Hematopoietic multipotent progenitor cell treated with erythropoietin and hydrocortisone succinate and interleukin-3 and kit ligand, for 17 days (in vitro differentiated cells): ENCODE measurements at places on chromosomes 6 and 20.

- no peak for DNase-seq
Measured at GRCh38 chr6:33190504-33191107, 1.7 kb downstream of the COL11A2 start.

- DNase-seq = no peak
Measured at GRCh38 chr6:147065786-147066185, 138.4 kb upstream of the STXBP5 start.

GRCh38 chr20:44728801-44729443 is 13.8 kb downstream of the CCN5 start:
- DNase-seq = no peak

DNA sequence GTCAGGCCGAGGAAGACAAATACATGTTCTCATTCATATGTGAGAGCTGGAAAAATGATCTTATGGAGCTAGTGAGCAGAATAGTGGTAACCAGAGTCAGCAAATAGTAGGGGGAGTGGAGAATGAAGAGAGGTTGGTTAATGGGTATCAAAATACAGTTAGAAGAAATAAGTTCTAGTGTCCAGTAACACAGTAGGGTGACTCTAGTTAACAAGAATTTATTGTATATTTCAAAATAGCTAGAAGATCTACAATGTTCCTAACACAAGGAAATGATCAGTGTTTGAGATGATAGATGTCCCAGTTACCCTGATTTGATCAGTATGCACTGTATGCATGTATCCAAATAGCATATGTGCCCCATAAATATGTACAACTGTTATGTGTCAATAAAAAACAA is 128.4 kb downstream of the BCKDHB start:
- DNase-seq = no peak

DNA sequence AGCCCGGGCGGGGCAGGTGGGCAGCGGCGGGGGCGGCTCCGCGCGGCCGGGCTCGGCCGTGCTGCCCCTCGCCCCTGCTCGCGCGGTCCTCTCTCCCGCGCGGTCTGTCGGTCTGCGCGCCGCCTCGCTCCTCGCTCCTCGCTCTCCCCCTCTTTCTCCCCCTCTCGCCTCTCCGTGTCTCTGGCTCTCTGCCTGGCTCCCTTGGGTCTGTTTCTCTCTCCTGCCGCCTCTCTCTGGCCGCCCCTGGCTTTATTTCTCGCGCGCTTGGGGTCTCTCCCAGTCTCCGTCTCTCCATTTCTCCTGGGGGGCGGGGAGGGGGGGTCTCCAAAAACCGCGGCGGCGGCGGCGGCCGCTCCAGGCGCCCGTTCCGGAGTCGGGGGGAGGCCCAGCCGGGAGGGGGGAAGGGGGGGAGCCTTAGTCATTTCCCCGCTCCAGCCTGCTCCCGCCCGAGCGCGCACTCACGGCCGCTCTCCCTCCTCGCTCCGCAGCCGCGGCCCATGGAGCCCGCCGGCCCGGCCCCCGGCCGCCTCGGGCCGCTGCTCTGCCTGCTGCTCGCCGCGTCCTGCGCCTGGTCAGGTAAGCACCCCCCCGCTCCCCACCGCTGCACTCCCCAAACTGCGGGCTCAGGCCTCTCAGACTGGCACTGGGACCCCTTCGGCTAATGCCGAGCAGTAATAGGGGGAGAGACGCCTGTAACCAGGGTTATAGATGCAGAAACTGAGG is at the start of gene SIRPA:
SIRPA (plus strand) TSS at position 457 of the 723 bp plus-strand sequence; CDS start at position 498, 41 bp downstream.
- no peak for DNase-seq

GRCh38 chr20:46774943-46775560 is 65.6 kb downstream of the SLC2A10 start:
- DNase-seq = no peak

- no peak for DNase-seq
Measured at GRCh38 chr6:64415926-64416325, 780.3 kb downstream of the PHF3 start.

DNA sequence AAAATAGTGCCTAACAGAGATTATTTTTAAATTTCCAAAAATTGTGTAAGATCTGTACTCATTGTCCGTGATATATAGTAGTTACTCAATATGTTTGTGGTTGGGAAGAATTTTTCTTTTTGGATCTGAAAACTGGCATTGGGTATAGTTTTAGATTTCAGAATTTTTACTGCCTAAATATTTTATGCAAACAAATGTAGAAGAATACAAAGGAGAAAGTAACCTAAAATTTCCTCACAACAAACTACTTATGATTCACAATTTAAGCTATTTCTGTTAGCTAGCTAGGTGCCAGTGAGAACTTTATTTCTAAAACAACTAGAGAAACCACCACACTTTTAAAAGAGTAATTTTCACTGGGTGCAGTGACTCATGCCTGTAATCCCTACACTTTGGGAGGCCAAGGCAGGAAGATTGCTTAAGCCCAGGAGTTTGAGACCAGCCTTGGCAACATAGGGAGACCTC is 38.8 kb downstream of the SESN1 start:
- DNase-seq = no peak

- no peak for DNase-seq
Measured at GRCh38 chr6:45738057-45738455, 277.6 kb downstream of the CLIC5 start.

GRCh38 chr6:152356662-152357061 is 280.5 kb downstream of the SYNE1 start:
- DNase-seq = no peak

GRCh38 chr6:81890846-81891245 is 138.4 kb upstream of the TENT5A start:
- DNase-seq = no peak

DNA sequence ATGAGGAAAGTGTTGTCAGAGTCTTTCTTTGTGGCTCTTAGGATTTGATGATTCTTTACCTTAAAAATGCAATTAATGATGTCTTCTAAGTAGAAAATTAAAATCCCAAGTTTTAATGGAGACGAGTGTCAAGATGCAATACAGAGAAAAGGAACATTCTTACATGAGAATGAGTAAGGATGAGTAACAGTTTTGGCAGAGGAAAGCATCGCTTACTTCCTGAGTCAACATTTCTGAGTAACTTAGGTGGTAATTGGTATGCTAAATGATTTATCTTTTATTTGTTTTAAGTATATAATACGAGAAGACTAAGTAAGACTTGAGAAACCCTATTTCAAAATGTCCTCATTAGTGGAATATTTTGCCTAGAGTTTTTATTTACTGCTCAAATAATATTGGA is 101.3 kb downstream of the RTN4IP1 start:
- DNase-seq = no peak

DNA sequence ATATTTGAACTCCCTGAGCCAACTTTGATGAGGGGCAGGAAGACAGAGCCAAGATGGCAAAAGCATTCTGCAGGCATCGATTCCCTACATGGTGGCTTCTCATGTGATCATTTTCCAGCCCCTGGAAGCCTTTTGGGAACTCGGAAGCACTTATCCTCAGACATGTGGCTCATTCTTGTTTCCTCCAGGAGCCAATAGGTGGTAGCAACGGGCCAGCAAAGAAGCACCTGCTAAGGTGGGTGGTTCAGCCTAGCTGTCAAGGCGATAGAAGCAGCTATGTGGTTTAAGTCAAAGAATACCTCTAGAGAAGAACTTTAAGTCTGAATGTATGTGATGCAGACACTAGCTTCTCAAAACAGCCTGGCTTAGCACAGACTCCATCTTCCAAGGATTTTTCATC is 64.9 kb upstream of the PAX1 start:
- DNase-seq = no peak

DNA sequence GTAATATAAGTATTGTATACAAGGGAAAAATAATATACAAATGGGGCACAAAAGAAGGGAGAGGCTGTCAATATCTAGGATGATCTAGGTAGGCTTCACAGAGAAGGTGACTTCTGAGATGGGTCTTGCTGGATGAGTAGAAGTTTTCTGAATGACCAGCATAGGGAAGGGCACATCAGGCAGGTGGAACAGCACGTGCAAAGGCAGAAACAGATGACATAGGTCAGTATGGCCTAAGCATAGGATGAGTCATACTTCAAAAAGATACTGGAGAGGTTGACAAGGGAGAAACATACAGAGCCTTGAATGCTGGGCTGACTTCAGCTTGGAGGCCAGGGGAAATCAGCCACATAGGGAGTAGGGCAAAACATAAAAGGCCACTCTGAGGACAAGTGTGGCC is 31.9 kb upstream of the SIRPA start:
- no peak for DNase-seq

- peak; percentile 15 for DNase-seq
Measured at GRCh38 chr6:6008648-6009421, 2.1 kb upstream of the NRN1 start.

DNA sequence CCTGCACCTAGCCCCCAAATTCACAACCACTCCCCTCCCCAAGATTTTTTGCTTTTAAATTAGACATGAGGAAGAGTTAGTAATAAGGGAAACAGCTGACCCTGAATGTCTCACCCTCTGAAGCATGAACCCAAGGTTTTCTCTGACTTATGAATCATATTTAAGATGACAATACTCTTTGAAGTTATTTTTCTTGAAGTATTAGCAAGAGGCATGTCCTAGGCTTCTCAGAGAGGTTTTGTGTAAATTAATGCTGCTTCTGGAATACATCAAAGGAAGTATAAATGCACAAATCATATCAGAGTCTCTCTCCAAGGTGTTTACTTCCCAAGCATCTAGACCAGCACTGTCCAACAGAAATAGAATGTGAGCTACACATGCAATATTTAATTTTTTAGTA is 408.1 kb upstream of the MARCKS start:
- no peak for DNase-seq
